Activated CD4-positive, alpha-beta T cell treated with anti-CD3 and anti-CD28 coated beads for 24 hours (primary cell): ENCODE measurements at places on chromosomes 13 and 19.
A peak's percentile ranks its signal among the peaks of the same experiment; 100 is the strongest.

DNA sequence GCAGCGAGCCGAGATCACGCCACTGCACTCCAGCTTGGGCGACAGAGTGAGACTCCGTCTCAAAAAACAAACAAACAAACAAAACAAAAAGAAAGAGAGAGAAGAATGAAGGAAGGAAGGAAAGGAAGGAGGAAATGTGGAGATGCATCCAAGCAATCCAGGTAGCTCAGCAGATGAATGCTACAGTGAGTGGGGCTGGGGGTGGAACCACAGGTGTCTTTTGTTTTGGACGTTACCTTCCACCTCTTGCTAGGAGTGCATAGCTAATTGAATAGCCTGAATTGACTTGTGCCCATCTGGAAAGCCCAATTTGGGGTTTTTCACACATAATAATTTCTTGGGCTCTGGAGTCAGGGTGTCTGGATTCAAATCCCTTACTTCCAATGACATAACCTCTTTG lies 66.0 kb upstream of the GTF3A start:
- DNase-seq = no peak

DNA sequence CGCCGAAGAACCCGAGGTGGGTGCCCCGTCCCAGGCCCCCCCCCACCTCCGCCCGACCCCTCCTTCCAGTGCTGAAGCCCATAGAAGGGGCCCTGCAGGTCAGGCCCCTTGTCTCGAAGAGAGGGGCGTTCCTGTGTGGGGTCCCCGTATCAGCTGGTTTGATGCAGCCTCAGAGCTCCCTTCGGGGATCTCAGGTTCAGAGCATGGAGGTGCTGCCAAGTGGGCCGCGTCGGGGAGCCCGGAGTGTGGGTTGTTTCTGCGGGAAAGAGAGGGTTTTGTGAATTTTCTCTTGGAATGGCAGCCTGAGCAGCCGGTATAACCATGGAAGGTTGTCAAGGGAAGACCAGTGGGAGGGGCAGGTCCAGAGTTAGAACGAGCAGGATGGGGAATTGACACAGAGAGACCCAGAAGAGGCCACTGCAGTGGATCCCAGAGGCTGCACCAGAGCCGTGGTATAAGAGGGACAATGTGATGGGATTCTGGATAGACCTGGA lies 384 bp downstream of the TRAPPC2B start:
- no peak for DNase-seq

DNA sequence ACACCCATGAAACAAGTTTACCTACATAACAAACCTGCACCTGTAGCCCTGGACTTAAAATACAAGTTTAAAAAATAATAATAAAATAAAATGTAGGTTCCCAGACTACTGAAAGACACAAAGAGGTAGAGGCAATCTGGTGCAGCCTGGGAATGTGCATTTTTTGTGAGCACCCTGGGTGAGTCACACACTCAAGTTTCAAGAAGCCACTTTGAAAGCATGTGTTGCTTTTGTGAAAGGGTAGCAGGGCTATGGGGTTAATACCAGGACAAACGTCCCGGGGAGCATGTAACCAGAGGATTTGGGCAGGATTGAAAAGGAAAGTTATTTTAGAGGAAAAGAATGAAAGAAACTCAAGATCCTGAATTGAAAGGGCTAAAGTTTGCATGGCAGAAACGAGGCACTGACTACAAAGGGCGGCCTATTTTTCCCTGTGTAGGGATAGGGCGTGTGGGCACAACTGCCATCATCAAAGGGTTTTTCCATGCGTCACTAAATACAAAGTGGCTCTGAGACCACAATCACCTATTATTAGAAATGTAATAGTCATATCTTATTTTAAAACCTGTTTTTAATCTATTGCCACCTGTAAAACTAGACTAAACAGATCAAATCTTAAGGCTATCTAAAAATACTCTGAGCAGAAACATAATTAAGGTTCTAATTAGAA lies 314.9 kb downstream of the COG6 start:
- no peak for DNase-seq

DNA sequence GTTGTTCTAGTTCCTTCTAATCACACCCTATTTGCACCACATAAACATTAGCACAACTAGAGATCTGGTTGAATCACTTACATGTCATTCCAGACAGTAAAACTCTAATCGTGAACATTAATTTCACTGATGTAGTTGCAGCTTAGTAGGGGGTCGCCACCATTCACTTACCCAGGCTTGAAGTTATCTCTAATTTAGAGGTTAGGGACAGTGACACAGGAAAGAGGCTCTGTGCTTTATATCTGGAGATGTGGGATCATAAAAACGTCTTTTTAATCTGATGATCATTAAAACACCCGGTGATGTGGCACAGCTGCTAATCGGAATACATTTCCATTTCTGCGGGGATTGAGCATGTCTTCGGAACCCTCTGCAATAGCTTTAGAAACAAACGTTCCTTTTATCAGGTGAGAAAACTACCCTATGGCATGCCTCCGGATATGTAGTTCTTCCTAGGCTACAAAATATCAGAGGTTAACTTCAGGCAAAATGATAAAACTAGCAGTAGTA lies 523.0 kb downstream of the MYO16 start:
- no peak for DNase-seq

- DNase-seq = peak; percentile 75
Observed at GRCh38 chr19:15124572-15125231, 17.5 kb downstream of the SYDE1 start.

DNA sequence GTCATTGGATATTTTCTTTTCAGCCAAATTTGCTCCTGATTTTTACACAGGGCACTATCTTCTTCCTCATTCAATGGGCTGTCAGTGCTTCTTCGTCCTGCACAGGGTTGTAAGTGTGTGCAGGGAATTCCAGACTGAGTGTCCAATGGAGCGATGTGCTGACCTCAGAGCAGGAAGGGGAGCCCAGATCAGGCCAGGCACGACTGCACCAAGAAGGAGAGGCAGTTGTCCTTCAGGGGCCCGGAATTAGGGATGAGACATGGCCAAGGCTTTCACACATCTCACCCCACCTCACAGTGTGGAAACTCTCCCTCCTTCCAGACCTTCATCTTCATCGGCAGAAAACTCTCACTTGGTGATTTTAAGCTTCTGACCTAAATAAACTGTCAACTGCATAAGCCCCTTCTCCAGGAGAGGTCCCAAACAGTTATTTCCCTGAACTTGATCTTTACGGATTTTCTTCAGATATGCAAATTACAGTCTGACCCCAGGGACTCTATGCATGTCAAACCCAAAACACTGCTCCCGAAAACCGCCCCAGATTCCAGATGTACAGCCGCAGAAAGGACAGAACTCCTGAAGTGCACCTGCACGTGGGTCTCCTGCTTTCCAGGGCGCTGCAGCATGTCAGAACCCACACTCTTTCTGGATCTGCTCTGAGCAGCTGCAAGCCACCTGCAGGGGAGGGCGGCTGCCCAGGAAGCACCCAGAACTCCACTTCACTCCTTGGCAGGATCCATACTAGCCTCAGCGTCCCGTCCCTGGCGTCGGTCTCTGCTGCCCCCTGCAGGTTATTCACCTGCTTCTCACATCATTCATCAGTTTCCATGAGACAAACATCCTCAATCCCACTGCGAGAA lies 625 bp upstream of the ZNF20 start:
- DNase-seq = peak; percentile 84

- no peak for DNase-seq
Observed at GRCh38 chr19:41569481-41570150, 6.3 kb upstream of the CEACAM21 start.

DNA sequence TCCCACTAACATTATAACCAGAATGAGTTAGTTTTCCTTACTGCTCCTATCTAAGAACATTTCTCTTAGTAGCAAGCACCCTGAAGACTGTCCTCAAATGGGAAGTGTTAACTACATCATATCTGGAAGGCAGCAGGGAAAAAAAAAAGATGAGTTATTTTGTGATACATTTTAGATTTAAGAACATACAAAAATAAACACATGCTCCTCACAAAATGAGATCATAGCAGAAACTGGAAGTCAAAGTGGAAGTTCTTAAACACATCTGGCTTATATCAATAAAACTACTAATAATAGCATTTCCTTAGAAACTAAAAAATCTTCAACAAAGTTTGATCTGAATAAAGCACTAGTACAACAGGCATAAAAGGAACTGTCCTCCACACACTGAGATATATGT lies 70.4 kb downstream of the SLITRK6 start:
- DNase-seq = no peak

DNA sequence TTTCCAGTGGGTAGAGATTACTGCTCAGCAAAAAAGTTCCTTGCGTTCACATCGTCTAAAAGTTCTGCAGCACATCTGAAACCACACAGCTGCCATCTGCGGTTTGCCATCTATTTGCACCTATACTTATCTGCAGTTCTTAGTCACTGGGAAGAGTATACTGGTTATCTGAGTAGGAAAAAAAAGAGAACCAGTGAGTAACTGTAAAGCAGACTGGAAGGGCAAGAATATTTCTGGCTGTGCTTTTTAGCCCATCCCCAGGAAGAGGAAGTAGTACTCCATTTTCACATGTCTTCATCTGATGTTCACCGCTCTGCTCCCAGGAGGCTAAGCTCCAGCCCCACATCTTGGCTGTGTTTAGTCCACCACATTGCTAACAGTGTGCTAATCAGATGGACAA lies 35.6 kb downstream of the EFNB2 start:
- no peak for DNase-seq

- no peak for DNase-seq
Observed at GRCh38 chr13:30435911-30436451, 13.7 kb downstream of the UBE2L5 start.

- no peak for DNase-seq
Observed at GRCh38 chr13:77328819-77329132, 1.9 kb upstream of the MYCBP2 start.

DNA sequence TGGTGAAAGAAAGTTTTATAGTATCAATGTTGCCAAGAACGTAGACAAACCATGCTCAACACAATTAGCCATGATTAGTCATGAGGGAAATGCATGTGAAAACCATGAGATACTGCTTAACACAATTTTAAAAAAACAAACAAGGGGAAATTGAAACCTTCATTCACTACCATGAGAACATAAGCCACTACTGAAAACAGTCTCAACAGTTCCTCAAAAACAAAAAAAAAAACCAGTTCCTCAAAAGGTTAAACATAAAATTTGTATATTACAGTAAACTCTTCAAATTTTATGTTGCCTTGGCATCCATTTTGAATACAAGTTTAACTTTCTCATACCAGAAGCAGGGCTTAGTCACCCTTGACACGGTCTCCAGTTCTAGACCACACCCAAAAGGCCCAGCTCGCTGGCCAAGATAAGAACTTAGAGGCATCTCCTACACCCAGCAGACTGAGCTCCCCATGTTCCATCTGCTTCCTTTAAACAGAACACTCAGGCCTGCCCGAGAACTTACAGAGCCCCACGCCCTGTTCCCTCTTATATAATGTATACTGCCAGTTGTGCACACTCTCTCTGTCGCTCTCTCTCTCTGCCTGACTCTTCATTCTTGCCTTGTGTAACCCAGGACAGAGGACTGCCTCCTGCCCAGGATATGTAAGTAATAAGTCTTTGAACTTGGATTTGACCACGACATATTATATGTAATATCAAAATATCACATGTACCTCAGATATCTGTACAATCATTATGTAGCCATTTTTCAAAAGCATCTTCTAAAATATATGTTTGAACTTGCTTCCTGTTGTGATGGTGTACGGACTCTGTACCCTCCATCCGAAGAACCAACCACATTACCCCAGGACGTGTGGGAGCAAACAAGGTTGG lies 67.4 kb downstream of the STK24 start:
- no peak for DNase-seq

DNA sequence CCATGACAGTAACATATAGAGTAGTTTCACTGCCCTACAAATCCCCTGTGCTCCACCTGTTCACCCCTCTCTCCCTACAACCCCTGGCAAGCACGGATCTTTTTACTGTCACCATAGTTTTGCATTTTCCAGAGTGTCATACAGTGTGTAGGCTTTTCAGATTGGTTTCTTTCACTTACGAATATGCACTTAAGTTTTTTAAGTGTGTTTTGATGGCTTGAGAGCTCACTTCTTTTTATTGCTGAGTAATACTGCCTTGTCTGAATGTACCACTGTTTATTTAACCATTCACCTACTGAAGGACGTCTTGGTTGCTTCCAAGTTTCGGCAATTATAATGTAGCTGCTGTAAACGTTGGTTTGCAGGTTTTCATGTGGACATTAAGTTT lies 175.1 kb downstream of the ITGBL1 start:
- no peak for DNase-seq

- peak; percentile 66 for DNase-seq
Observed at GRCh38 chr19:48510421-48511268, 990 bp downstream of the LMTK3 start.

DNA sequence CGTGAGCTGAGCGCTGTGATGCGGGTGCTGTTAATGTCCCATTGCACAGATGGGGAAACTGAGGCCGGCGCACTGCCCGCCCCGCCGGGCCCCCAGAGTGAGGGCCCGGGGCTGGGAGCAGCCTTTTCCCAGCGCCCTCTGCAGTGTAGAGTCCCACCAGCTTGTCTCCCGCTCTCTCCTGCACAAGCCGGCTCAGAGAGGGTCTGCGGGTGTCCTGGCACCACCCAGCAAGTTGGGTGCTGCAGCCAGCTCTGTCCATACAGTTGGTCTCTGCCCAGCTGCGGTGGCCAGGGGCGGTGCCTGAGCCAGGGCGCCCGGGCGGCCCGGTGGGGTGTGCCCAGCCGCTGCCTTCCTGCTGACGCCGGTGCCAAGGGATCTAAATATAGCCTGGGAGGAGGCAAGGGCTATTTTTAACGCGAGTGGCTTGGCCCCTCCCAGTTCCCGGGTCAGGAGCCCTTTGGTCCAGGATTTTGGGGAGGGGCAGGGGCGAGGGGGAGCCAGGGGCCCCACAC lies 19.3 kb downstream of the GADD45B start:
- no peak for DNase-seq

- DNase-seq = no peak
Observed at GRCh38 chr19:9075064-9075949, 11.6 kb upstream of the OR1M1 start.

GRCh38 chr13:110564472-110564985 lies 3.0 kb upstream of the RAB20 start:
- no peak for DNase-seq

- no peak for DNase-seq
Observed at GRCh38 chr13:29664591-29664990, 69.1 kb upstream of the SLC7A1 start.

DNA sequence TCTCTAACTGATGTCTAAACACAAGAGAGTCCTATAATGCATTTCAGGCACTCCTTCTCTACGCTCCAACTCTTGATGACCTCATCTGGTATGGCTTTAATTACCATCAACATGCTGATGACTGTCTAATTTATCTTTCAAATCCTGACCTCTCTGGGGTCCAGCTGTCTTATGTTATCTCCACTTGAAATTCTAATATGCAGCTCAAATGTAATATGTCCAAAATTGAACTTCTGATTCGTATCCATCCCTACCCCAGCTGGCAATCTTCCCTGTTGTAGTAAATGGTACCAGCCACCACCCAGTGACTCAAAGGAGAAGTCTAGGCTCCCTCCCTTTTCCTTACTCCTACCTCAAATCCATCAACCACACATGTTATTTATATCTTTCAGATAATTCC lies 288.0 kb upstream of the SLC10A2 start:
- no peak for DNase-seq

GRCh38 chr19:7788178-7788932 lies 25.3 kb downstream of the CLEC4M start:
- DNase-seq = no peak

- no peak for DNase-seq
Observed at GRCh38 chr19:29893606-29894284, 48.3 kb upstream of the URI1 start.
